GM12892 (cell line): ENCODE measurements at places on chromosomes 16 and 17.

- DNase-seq = no peak
These were observed 4.0 kb downstream of the BPTF start for GRCh38 chr17:67829331-67829730.

DNA sequence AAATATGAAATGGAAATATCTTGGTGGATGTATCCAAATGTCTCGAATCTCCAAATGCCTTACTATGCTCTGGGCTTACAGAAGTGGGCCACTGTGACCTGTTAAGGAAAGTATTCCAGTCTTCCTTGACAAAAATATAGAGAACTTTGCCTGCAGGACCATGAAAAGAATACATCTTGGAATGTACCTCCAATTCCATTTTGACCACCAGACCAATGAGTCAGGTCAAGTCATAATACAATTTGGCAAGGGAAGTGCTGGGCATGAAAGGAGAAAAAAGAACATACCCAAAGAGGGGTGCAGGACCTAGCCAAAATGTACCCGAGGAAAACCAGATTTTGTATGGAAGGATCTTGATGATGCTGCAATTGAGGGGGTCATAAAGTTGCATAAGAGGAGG lies 1153.7 kb upstream of the GOT2 start:
- DNase-seq = no peak

- DNase-seq = no peak
These were observed 7.4 kb downstream of the MED13 start for GRCh38 chr17:62057696-62058095.

- no peak for DNase-seq
These were observed at the start of gene DLX3 for GRCh38 chr17:49995055-49995738. DLX3 (minus strand) TSS chr17:49995224; CDS start chr17:49994998, 226 bp downstream.

GRCh38 chr17:70076189-70076588 lies 1.2 kb downstream of the KCNJ16 start:
- no peak for DNase-seq
